ENCODE measurements at places on chromosomes 13 and 19. TPM values are rescaled to one million over a fixed set of nuclear protein-coding genes. Genes with fewer than 3 reads are reported as not detected.

GRCh38 chr19:28949535-28949934 is 263.4 kb downstream of the UQCRFS1 start:
- H3K4me1 ChIP-seq, result no peaks in the 10 kb centered on the region
- no peak for DNase-seq
- no peak overlapping the region for H3K27ac ChIP-seq
- no peaks in the 10 kb centered on the region for H3K27me3 ChIP-seq
- H3K4me3 ChIP-seq, result no peak overlapping the region
- no peaks in the 10 kb centered on the region for H3K36me3 ChIP-seq

- no peak overlapping the region for H3K4me3 ChIP-seq
- no peaks in the 10 kb centered on the region for H3K36me3 ChIP-seq
- no peaks in the 10 kb centered on the region for H3K27me3 ChIP-seq
- DNase-seq, result no peak
- H3K27ac ChIP-seq, result no peak overlapping the region
Observed at GRCh38 chr13:108947551-108948030, 318.2 kb downstream of the MYO16 start.

DNA sequence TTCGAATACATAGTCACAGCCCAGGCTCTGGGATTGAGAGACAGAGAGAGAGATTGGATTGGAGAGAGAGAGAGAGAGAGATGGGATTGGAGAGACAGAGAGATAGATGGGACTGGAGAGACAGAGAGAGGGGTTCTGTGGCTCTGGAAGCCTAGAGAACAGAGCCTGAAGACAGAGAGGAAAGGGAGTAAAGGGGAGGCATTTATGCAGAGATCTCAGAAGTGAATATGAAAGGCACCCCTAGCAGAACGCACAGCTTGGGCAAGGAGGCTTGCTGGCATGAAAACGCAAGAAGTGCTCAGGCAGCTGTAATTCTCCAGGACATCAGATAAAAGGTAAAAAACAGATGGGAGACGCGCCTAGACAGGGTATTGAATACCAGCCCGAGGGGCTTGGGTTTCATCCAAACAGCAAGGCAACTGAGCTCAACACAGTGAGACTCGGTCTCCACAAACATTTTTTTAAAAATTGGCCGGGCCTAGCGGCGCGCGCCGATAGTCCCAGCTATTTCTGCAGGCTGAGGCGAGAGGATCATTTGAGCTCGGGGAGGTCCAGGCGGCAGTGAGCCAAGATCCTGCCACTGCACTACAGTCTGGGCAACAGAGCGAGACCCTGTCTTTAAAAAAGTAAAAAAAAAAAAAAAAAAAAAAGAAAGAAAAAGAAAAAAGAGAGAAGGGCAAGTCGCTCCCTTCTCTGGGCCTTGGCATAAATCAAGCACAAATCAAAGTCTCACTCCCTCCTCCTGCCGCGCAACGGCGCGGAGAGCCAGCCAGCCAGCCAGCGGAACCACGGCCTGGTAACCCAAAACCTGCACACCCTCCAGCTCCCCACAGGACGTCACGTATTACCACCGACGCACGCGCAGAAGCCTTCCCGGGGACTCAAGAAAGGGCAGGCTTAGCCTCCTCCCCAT is 774 bp upstream of the PPP2R1A start:
- H3K36me3 ChIP-seq, result peaks cover 14% of the 10 kb centered on the region
- H3K4me3 ChIP-seq, result peak overlapping the region; percentile 71
- H3K27me3 ChIP-seq, result no peaks in the 10 kb centered on the region
- H3K27ac ChIP-seq, result peak overlapping the region; percentile 97
- H3K4me1 ChIP-seq, result peaks cover 35% of the 10 kb centered on the region

Gene PABPC3
- polyA plus RNA-seq, result 0.09 TPM

GRCh38 chr13:91031508-91031907 is 316.0 kb upstream of the MIR17HG start:
- no peaks in the 10 kb centered on the region for H3K4me1 ChIP-seq
- DNase-seq, result no peak
- H3K4me3 ChIP-seq, result no peak overlapping the region
- no peaks in the 10 kb centered on the region for H3K27me3 ChIP-seq

DNA sequence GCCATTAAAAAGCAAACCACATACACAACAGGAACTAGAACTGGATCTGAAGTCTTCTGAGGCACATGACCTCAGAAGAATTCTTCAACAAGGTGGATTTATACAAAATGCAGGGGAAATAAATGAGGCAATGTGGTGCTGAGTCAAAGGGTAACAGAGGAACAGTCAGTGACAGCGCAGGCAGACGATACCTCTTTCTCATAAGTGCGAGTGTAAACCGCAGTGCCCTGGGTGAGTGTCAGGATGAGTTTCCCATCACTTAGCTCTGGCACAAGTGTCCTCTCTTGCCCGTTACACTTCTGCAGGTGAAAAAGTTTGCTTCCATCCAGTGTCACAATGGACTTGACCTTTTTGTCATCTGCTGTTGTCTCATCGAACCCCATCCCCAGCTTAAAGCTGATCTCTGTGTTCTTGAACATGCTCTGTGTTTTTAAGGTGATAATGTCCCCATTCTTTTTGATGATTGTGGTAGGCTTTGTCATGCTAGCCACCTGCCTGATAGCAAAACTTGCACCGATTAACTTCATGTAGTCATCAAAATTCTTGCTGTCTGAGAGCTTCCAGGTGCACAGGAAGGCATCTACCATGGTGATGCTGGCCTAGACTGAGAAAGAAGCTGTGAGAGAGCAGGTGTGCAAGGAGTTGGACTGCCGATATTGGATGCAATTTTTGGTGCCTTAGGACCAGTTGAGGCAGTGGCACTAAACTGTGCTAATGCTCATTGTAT is 97.3 kb downstream of the AKAP11 start:
- H3K36me3 ChIP-seq, result no peaks in the 10 kb centered on the region
- no peak overlapping the region for H3K27ac ChIP-seq
- H3K4me3 ChIP-seq, result peak overlapping the region; percentile 29
- DNase-seq, result no peak
- H3K27me3 ChIP-seq, result no peaks in the 10 kb centered on the region

DNA sequence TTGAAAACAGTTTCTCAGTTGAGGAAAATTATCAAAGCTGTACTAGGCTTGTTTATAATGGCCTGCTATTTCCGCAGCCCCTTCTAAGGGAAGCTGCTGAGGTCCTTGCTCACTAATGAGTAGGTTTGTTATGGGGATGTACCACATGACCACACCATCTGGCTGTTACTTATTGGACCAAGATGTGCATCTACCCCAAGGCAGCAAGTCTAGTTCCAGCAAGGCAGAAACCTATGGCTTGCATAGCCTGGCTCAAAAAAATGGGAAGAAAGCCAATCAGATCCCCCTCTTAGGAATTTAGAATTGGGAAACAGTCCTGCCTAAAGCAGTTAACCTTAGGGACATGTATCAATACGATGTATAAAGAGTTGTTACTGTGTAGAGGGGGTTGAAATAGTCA is 186.5 kb upstream of the SPRY2 start:
- H3K27me3 ChIP-seq, result no peaks in the 10 kb centered on the region
- H3K36me3 ChIP-seq, result no peaks in the 10 kb centered on the region
- H3K4me3 ChIP-seq, result no peak overlapping the region

DNA sequence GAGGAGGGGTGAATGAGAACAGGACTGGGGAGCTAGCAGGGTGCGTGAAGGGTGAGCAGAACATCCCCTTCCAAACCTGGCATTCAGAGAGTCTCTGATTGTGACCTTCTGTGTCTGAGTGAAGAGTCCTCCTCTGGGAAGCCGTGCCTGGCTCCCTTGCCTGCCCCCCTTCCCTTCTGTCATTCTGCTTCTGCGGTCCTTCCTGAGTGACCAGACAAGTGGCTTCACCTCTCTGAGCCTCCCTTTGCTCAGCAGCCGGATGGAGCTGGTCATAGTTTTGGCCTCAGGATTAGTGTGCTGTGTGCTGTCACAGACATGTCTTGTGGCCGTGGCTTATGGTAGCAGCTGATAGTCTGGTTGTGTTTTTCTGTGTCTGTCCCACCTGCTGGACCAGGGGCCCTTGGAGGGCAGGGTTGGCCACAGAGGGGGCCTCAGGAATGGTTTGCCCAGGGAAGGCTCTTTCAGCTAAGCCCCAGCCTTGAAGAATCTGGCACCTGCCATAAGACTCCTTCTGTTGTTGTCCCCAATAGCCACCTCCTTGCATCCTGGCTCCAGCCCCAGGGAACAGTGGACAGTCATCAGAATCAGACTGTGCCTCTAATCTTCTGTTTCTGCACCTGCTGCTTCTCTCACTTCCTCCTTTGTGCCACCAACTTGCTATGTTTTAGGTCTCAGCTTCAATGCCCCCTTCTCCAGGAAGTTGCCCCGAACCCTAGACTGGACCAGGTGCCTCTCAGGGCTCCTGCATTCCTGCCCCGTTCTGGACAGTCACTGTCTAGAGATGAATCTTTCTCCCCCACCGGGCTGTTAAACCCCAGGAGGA is 5.9 kb downstream of the CLPTM1 start:
- peaks cover 19% of the 10 kb centered on the region for H3K4me1 ChIP-seq
- no peaks in the 10 kb centered on the region for H3K27me3 ChIP-seq
- no peak overlapping the region for H3K4me3 ChIP-seq
- DNase-seq, result no peak

DNA sequence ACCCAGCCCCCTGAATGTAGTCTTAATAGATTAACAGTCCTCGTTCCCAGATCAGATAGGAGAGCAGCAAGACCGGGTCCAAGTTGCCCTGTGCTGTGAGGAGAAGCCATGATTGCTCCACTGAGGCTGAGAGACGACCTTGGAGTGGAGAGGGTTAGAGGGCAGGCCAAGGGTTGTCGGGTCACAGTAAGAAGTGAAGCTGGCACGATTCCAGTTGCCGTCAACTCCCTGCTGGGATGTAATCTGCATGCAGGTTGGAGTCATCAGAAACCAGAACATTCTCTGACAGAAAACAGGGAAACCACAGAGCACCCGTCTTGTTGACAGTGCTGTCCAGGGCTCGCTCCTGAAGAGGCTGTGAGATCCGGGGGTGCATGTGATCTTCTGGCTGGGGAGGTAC is 19.0 kb upstream of the ATP11A start:
- no peaks in the 10 kb centered on the region for H3K36me3 ChIP-seq
- H3K27ac ChIP-seq, result no peak overlapping the region
- peaks cover 21% of the 10 kb centered on the region for H3K4me1 ChIP-seq
- DNase-seq, result no peak
- no peaks in the 10 kb centered on the region for H3K27me3 ChIP-seq

DNA sequence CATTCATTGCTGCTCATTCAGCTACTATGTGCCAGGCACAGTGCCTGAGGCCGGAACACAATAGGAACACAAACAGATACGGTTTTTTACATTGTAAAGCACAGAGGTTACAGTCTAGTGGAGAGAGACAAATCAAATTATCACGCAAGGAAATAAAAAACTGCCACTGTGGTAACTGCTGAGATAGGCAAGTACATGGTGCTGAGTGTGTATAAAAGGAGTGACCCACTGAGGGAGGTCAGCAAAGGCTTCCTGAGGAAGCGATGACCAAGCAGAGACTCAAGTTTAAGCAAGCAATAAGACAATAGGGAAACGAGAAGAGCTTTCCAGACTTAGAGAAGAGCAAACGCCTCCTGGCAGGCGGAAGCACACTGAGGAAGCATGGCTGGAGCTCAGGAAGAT is 56.4 kb downstream of the NUFIP1 start:
- no peaks in the 10 kb centered on the region for H3K36me3 ChIP-seq
- DNase-seq, result no peak
- H3K27ac ChIP-seq, result no peak overlapping the region
- H3K4me3 ChIP-seq, result no peak overlapping the region
- peaks cover 3% of the 10 kb centered on the region for H3K27me3 ChIP-seq

DNA sequence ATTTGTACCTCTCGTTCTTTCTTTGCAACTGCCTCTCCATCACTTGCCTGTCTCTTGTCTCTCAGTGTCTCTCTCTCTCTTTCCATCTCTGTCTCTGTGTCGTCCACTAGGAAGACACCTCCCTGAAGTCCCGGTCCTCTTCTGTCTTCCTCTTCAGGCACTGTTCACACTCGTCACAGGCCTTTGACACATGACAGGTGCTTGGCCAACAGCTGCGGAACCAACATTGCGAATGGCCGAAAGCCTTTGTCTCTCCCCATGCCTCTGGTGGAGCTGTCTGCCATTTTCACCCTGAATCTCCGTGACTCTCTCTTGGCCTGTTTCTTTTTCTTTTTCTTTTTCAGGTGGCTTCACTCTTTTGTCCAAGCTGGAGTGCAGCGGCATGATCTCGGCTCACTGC is 2.8 kb downstream of the HIPK4 start:
- no peak for DNase-seq
- no peak overlapping the region for H3K27ac ChIP-seq
- no peaks in the 10 kb centered on the region for H3K36me3 ChIP-seq
- H3K27me3 ChIP-seq, result no peaks in the 10 kb centered on the region
- no peak overlapping the region for H3K4me3 ChIP-seq

Gene GPC6
- not detected for polyA plus RNA-seq

- DNase-seq, result no peak
- no peak overlapping the region for H3K27ac ChIP-seq
- peaks cover 32% of the 10 kb centered on the region for H3K4me1 ChIP-seq
- H3K4me3 ChIP-seq, result no peak overlapping the region
Observed at GRCh38 chr19:39829702-39830275, 4.2 kb downstream of the DYRK1B start.

Gene C1QTNF9B
- polyA plus RNA-seq, result not detected

DNA sequence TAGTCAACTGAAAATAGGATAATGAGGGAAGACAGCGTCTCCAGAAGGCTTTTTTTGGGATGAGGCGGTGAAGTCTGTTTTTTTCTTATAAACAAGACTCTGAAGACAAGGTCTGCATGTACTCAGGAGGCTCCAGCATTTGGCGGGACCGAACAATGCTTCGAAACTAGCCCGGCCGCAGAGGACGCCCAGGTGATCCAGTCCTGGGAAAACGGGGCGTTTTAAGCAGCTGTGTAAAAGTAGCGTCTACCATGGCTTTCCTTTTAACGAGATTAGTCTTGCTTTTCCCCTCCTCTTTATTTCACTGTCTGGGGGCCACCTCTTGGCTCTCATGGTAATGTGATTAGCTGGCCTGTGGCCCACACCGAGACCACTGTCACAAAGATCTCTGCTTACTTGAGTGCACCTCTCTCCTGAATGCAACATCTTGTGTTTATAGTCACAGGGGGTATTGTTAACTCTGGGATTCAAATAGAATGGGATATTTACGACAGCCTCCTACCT is 29.4 kb upstream of the GTF3A start:
- no peak overlapping the region for H3K4me3 ChIP-seq
- H3K27ac ChIP-seq, result no peak overlapping the region
- no peak for DNase-seq
- H3K4me1 ChIP-seq, result no peaks in the 10 kb centered on the region
- peaks cover 7% of the 10 kb centered on the region for H3K27me3 ChIP-seq

Gene KCTD15
- polyA plus RNA-seq, result not detected

DNA sequence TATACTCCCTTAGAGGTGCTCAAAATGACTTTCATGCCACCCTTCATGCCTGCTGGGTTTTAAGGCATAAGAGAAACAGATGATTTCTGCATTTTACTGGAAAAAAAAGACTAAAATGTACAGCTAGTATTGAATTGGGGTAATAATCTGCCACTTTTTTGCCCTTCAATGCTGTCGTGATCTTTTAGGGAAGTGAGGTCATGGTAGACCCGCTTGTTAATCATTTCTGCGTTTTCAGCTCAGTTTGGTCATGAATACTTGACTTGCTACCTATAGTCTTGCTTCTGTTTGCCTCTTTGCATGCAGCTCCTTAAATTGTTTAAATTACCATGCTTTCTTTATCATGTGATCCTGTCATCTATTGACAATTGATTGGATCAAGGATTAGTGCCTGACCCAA is 90.4 kb downstream of the PCCA start:
- H3K36me3 ChIP-seq, result no peaks in the 10 kb centered on the region
- H3K27me3 ChIP-seq, result no peaks in the 10 kb centered on the region
- H3K4me3 ChIP-seq, result no peak overlapping the region
- peaks cover 19% of the 10 kb centered on the region for H3K4me1 ChIP-seq
- H3K27ac ChIP-seq, result no peak overlapping the region
- no peak for DNase-seq

GRCh38 chr13:97379386-97379785 is 54.6 kb upstream of the RAP2A start:
- no peak for DNase-seq
- H3K27me3 ChIP-seq, result no peaks in the 10 kb centered on the region
- no peaks in the 10 kb centered on the region for H3K4me1 ChIP-seq
- H3K4me3 ChIP-seq, result no peak overlapping the region
- H3K36me3 ChIP-seq, result peaks cover 25% of the 10 kb centered on the region

Gene SMAD9
- polyA plus RNA-seq, result 0.08 TPM

Measured in CD4-positive, CD25-positive, alpha-beta regulatory T cell (primary cell).